Fibroblast of gingiva (primary cell): ENCODE measurements at places on chromosomes 5 and 9.

DNA sequence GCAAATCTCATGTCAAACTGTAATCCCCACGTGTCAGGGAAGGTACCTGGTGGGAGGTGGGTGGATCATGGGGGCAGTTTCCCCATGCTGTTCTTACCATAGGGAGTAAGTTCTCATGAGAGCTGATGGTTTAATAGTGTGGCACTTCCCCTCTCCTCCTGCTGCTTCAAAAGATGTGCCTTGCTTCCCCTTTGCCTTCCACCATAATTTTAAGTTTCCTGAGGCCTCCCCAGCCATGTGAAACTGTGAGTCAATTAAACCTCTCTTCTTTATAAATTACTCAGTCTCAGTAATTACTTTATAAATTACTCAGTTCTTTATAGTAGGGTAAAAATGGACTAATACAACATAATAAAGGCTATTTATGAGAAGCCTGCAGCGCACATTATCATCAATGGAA is 7.1 kb upstream of the CNTRL start:
- DNase-seq, result no peak

GRCh38 chr5:131541071-131541470 is 94.0 kb downstream of the RAPGEF6 start:
- DNase-seq, result no peak

DNA sequence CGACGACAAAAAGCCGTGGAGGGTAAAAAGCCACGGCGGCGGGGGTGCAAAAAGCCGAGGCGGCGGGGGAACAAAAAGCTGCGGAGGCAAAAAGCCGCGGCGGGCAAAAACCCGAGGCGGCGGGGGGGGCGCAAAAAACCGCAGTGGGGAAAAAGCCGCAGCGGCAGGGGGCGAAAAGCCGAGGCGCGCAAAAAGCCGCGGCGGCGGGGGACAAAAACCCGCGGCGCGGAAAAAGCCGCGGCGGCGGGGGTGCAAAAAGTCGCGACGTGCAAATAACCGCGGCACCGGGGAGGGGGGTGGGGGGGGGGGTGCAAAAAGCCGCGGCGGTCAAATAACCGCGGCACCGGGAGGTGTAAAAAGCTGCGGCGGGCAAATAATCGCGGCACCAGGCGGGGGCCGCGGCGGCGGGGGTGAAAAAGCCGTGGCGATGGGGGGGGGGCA is 511.5 kb downstream of the FOXD4L5 start:
- DNase-seq, result no peak

- no peak for DNase-seq
Measured at GRCh38 chr9:911005-911404, 65.5 kb upstream of the DMRT3 start.
